Right renal pelvis (tissue), 4 donors: ENCODE measurements at places on chromosomes 3 and 15.

- peak; percentile 56 for DNase-seq
Measured at GRCh38 chr3:160885791-160886286, 129.8 kb downstream of the PPM1L start.

DNA sequence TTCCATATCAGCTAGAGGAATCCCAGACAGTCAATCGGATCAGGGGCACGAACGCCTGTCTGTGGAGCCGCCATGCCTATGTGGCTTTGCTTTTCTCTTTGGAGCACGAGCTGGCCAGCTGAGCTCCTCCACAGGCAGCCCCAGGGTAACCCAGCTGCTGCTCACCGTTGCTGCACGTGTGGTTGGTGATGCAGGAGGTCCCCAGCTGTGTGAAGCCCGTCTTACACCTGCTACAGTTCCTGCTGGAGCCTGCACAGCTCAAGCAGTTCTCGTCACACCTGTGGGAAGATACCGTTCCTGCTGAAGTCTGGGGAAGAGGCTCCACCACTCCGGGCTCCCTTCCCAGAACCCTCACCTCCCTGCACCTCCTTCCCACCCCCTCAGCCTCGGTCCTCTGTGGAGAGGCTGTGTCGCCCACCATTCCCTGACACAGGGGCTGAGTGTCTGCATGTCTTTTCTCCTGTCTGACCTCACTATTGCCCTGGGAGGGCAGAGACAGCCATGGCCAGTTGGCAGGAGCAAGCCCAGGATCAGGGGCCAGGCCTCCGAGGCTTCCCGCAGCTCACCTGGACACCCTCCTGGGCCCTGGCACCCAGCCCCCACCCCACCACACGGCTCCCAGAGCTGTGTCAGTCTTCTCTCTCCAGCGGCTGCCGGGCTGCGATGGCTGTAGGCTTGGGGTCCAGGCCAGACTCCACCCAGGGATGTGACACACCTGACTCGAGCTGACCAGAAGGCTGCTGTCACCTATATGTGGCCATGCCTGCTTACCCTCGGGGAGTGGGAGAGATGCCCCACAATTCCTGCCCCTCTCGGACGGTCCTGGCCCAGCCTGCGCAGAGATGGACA is 12.2 kb upstream of the SNRPA1 start:
- no peak for DNase-seq

DNA sequence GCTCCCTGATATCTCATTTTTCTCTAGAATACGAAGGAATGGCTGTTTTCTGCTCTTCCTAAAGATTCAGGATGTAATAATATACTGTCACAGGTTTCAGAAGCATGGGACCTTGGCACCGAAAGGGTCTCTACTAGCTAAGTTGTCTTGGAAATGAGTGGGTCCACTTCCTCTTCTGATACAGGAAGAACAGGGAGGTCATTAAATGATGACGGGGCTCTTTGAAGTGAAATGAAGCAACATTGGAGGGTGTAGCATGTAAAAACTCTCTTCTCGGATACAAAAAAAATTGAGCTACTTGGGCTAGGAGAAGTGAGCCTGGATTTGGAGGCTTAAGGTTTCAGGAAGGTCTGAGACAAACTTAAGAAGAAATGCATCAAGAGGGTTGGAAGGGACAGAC is 349.8 kb upstream of the TPRG1 start:
- no peak for DNase-seq

- DNase-seq: no peak
Measured at GRCh38 chr3:173173652-173174051, 32.6 kb upstream of the SPATA16 start.

DNA sequence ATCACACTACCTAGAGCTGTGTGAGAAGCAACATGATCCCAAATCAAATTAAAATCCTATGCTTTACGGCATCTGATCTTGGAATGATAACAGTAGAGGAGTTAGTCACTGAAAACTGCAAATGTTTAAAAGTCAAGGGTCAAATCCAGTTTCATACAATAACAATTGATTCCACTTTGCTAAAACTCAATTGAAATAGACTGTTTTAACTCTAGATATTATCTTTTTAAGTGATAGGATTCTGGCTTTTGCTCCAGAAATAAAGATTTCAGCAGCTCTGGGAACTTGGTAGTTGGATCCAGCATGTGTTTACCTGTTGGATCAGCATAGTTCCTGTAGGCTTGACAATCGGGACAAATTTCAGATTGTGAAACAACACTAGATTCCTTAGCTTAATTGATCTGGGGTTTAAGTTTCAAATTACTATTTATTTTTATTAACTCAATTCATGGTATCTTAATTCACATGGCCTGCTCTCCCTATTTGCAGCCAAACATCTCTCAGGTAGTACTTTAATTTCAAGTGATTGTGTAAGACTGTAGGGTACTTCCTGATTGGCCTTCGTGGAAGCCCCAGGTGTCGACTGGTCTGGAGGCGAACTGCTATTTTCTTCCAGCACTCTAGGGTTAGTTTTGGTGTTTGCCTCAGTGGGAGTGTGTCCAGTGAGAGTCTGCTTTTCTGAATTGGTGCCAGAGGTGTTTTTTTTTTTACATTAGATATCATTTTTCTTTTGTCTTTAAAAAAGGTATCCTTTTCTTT is 16.6 kb downstream of the NFKBIZ start:
- no peak for DNase-seq

DNA sequence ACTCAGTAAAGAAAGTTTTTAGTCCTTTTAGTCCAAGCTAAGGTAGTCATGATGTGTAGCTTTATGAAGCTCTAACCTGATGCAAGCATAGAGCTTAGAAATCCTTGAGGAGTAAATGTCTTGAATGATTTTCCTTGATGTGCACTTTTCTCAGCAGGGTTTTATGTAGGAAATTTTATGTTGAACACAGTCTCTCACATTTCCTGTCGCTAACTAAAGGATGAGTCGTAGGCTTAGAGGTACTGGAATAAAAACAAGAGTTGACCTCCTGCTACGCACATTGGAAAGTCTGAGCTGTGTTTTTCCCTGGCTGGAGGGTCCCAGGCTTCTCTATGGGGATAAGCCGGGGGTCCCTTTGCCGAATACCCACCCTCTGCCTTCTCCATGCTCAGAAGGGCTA is 34.7 kb upstream of the ZPLD1 start:
- no peak for DNase-seq

GRCh38 chr15:73323374-73323955 is 45.3 kb downstream of the HCN4 start:
- no peak for DNase-seq

DNA sequence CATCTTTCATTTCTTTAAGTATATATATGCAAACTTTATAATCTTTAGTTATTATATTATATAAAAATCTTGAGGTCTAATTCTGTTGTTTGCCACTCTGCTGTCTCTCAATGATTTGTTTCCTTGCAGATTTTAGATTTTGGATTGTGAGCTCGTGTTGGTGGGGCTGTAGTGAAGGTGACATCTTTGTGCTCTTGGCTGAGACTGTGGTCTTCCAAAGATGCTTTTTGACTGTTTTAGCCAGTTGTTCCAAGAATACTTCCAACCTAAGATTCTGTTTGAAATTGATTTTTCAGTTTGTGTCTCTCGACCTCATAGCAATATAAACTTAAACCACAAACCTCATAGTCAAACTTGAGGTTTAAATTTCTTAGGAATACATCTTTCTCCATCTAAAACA is 326.5 kb downstream of the SLC9A9 start:
- no peak for DNase-seq
